ENCODE measurements at places on chromosomes 12 and 14. TPM values are rescaled to one million over a fixed set of nuclear protein-coding genes. Genes with fewer than 3 reads are reported as not detected.

Gene FSCB
- 1.5 TPM for total RNA-seq

Gene PLEKHD1
- 4.3 TPM for total RNA-seq

Gene RHEBL1
- not detected for total RNA-seq

GRCh38 chr14:53716578-53716977, 240.0 kb downstream of the BMP4 start:
- no peaks in the 10 kb centered on the region for H3K27me3 ChIP-seq
- no peak for DNase-seq
- H3K27ac ChIP-seq: no peak overlapping the region
- H3K4me3 ChIP-seq: no peak overlapping the region
- no peaks in the 10 kb centered on the region for H3K4me1 ChIP-seq
- no peaks in the 10 kb centered on the region for H3K36me3 ChIP-seq

All from thyroid gland (tissue), 4 donors.